CD4-positive, alpha-beta T cell treated with Interleukin-4 for 1 hour (primary cell): ENCODE measurements at places on chromosomes 16 and 17.

- no peak for DNase-seq
Measured at GRCh38 chr17:49978501-49978900, 9.5 kb downstream of the DLX4 start.

DNA sequence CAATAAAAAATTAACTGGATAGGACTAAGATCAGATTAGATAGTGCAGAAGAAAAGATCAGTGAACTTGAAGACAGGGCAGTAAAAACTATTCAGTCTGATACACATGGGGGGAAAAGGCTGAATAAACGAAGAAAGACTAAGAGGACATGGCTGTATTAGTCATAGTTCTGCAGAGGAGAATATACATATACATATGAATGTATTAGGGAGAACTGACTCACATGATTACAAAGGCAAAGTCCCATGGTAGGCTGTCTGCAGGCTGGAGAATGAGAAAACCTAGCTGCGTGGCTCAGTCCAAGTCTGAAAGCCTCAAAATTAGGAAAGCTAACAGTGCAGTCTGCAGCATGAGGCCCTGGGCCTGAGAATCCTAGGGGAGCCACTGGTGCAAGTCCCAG is 98.2 kb upstream of the GNAO1 start:
- DNase-seq, result no peak

DNA sequence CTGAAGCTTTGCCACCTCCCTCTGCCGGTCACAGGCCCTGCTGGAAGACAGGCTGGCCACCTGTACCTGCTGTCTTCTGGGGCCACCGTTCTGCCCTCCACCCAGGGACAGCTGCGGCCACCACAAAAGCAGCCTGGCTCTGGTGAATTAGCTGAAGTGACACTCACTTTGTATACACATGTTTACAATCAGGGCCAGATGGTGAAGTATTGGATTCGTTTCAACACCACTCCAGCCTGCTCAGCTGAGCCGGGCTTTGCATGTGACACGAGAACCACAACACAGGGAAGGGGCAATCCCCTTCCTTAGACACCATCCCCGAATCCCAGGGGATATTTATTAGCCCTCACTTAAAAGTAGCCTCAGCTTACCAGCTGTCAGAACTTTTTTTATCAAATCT is 191.5 kb upstream of the RPL38 start:
- DNase-seq, result no peak

DNA sequence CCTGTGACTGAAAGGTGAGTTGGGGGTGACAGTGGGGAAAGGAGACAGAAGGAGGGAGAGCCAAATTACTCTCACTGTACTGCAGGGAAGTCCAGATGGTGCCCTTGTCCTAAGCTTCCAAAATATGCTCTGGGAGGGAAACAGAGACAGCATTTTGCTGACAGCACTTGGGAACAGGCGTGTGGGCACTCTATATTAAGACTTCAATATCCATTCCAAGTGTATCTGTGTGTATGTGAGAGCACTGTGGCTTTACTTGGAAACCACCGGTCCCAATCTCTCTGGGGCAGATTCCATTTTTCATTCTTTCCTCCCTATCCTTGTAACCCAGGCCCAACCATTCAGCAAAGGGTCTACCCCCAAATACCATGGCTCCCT is 407.3 kb downstream of the UTP18 start:
- no peak for DNase-seq

DNA sequence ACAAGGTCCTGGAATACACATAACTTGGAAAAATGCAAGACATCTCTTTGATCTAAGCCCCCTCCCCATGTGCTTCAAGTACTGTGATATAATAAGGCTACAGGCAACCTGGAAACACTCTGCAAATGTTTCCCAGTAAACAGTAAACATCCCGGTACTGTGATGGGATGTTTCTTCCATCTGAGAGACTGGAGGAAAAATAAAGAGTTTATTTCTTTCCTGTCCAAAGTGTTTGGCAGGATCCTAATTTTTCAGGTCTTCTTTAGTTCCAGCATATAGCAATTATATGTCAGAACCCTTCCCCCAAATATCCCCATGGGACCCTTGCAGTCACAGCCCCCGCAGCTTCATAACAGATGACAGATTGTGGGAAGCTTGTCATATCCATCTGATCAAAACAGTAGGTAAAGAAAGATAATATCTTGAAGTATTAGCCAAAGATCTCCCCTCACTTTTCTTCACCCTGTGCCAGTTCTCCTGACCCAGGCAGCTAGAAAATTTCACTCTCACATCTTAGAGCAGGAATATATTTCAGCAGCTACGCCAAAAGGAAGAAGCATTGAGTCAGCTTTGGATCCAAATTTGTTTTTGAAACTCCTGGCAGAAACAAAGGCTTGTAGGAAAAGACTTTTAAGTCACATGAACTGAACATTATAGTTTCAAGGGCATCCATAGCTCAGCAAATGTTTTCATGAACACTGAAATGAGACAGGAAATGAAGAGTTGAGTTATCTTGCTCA is 141.3 kb downstream of the HS3ST3A1 start:
- no peak for DNase-seq

DNA sequence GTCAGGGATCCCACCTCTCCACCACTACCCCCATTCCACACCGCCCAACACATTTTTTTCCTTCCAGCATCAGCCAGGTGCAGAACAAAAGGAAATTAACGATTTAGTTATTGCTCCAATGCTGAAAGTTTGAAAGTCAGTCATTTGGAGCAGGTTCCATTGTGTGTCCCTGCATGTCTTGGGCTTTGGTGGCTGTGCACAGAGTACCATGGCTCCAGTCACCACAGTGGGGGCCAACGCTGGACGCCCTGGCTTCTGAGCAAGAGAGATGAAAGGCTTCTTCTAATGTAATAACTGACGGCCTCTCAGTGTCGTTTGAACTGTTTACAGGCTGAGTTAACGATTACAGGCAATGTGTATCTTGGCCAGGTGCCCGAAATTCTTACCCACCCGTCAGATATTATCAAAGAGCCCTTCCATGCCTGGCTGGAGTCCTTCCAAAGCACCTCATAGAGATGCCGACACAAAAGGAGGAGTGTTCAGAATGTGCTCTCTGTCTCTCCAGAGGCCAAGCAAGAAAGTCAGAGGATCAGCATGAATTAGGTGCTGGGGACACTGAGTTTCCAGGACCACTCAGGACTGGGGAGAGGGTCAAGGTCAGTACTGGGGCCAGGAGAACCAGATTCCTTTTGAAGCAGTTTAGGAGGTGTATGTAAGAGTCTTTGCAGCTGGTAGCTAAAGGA is 25.9 kb downstream of the RNF43 start:
- no peak for DNase-seq

- DNase-seq, result no peak
Measured at GRCh38 chr16:15933781-15934180, 15.6 kb upstream of the ABCC1 start.

- peak; percentile 80 for DNase-seq
Measured at GRCh38 chr17:16521070-16521727, 29.2 kb upstream of the LRRC75A start.

DNA sequence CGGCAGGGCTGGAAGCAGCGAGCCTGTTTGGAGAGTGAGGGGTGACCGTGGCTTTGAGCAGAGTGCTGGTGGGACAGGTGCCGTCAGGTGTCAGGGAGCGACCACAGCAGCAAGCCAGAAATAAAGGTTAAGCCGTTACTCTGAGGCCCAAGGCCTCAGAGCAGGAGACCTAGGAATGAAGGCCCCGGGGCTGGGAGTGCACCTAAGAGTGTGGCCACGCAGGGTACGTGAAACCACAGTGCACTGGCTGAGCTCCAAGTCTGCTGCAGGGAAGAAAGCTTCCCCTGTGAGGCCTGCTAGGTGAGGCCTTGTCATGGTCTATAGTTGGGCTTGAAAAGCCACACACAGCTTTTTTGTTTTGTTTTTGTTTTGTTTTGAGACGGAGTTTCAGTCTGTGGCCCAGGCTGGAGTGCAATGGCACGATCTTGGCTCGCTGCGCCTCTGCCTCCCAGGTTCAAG is 8.7 kb downstream of the CLUAP1 start:
- peak; percentile 76 for DNase-seq

DNA sequence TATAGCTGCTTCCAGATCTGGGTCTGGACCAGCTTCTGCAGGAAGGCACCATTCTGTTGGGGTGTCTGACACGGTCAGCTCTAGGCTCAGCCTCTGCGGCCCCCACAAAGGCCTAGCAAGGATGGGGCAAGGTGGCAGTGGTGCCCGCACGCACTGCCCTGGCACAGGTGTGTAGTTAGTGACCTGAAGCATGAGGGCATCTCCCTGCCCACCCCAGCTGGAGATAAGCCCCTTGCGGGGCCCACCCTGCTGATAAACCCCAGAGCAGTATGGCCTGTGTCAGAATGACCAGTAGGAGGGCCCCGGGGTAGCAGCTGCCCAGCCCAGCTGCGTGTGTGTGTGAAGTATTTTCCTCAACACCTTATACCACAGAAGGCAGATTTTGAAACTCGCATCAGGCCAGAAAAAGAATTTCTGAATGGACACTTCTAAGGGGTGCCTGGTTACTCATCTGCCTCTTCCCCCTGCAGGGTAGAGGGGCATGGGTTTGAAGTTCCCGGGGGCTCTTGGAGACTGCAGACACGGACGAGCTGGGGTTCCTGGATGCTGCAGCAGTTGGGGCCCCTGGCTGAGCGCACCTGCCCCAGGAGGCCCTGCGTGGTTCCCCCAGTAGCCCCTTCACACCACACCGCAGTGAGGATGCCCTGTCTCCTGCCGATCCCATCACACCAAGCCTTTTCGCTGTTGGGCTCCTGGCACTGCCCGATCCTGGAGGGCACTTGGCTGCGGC is 4.5 kb downstream of the ARHGDIA start:
- no peak for DNase-seq

DNA sequence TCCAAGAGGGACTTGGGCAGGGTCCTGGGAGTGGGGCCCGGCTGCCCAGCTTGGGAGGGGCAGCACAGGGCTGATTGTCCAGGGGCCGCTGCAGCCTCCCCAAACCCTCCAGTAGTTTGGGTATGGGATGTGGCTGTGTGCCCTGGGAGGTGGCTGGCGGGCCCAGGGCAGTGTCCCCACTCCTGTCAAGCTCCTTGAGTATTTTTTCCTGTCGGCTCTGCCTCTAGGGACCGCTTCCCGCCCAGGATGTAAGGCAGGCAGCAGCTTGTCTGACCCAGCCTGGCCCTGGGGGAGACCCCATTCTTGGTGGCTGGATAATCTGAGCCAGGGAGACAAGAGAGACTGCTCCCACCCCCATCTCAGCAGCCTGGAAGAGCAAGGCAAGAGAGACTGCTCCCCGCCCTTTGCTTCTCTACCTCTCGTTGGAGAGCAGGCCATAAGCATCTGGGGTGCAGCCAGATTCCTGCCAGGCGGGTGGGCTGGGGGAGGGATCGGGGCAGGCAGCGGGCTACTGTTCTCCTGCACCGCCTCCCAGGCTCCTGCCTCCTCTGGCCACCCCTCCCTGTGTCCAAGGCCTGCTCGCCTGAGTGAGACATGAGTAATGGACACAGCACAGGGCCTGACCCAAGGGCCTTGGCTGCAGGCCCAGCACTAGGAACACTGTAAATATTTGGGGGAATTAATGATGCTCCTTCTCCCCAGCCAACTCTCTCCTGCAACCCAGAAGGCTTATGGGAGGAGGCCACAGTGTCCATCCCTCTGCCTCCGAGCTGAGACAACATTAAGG is 18.4 kb upstream of the ITGA3 start:
- DNase-seq, result no peak

DNA sequence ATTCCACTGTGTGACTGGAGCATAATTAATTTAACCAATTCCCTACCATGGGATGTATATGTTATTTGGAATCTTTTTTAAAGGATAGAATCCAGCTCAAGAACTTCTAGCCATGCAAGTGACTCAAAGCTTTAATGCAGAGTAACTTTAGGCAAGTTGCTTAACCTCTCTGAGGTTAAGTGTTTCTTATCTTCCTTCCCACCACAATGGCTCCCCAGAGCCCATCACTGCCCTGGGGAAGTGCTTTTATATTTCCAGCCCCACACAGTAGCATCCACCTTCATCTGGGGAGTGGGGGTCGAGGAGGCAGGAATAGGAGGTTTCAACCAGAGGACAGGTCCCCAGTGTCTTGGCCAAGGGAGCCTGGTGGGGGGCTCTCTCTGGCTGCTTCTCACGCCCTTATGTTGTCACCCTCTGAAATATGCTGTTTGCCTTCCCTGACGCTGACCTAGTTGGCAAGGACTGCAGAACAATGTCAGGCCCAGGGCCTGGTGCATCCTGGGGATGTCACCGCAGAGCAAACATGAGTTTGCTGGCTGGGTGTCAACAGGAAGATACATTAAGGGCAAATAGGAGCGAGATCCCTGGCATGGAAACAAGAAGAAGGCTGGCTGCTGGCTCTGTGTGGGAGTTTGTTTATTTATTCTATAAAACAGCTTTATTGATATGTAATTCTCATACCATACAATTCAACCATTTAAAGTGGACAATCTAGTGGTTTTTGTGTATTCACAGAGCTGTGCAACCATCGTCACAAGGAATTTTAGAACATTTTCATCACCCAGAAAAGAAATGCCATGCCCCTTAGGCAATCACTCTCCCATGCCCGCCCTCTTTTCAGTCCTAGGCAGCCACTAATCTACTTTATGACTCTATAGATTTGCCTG is 46.6 kb upstream of the WSB1 start:
- DNase-seq, result no peak

DNA sequence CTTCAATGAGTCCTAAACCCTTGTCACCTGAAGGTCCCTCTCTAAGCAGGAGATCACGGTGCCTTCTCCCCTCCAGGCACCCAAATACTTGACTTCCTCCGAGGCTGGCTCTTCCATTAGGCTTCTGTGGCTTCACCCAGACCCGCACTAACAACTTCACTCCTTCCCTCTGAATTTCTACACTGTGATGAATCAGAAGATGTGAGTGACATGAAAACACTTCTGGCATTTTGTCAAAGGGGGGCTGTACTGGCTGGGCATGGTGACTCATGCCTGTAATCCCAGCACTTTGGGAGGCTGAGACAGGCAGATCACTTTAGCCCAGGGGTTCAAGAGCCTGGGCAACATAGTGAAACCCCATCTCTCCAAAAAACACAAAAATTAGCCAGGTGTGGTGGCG is 72.6 kb upstream of the CNEP1R1 start:
- DNase-seq, result no peak

DNA sequence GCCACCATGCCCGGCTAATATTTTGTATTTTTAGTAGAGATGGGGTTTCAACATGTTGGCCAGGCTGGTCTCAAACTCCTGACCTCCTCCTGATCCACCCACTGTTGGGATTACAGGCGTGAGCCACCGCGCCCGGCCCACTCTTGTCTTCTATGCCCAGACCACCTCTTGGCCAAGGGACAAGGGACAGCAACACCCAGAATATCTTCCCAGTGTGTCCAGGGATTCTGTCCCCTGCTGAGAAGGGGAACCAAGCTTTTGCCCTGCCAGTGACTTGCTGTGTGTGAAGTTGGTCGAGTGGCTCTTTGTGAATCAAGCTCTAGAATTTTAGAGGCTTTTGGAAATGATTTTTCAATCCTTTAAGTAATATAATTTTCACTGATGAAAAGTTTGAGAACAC is 1.7 kb upstream of the MPO start:
- no peak for DNase-seq

- peak; percentile 26 for DNase-seq
Measured at GRCh38 chr17:12982224-12982623, 35.6 kb downstream of the ELAC2 start.

DNA sequence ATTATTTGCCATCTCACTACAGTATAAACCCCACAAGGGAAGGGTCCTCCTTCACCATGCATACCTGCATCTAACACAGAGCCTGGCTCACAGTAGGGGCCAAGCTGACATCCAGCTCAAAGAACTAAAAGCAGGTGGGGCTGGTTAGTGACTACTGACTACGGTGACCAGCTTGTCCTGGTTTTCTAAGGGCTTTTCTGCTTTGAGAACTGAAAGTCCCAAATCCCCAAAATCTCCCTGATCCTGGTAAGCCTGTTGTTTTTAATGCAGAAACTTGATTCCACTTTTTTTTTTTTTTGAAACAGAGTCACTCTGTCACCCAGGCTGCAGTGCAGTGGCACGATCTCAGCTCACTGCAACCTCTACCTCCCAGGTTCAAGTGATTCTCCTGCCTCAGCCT is 89.4 kb downstream of the NDE1 start:
- no peak for DNase-seq

GRCh38 chr17:28759256-28759865 is 15.6 kb downstream of the TRAF4 start:
- DNase-seq, result no peak
